ENCODE measurements at places on chromosomes 3 and 15.

DNA sequence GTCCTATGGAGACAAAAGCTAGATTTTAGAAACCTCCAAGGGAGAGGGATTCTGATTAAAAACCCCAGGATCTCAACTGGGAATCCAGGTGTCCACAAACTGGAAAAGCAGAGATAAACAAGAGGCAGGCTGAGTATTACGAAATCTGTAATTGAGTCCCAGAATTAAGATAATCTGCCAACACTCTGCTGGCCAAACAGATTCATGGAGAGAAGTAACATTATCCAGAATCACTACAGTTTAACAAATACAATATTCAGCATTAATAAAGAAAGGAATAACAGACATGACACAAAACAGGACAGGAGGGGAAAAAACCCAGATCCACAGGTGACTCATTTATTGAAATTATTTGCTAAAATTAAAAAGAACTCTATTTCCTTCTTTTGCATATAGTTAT lies 227.2 kb upstream of the NANOGP8 start:
- DNase-seq, result no peak

DNA sequence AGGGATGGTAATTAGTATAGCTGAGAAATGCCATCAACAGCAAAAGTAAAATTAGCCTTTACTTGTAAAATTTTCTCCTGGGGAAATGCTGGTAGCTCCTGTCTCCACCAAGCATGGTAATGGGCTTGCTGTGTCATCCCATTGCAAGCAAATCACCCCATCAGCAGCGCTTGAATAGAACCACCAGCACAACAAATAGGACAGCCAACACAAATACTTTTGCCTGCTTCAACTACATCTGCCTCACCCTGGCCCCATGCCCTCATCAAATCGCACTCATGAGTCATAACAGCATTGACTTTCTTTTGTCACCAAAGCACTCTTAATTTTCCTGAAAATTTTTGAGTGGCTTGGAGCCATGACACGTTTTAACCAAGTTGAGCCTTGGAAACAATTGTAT lies 52.6 kb downstream of the ERC2 start:
- no peak for DNase-seq

- no peak for DNase-seq
Measured at GRCh38 chr3:43854283-43854682, 163.5 kb downstream of the ABHD5 start.

DNA sequence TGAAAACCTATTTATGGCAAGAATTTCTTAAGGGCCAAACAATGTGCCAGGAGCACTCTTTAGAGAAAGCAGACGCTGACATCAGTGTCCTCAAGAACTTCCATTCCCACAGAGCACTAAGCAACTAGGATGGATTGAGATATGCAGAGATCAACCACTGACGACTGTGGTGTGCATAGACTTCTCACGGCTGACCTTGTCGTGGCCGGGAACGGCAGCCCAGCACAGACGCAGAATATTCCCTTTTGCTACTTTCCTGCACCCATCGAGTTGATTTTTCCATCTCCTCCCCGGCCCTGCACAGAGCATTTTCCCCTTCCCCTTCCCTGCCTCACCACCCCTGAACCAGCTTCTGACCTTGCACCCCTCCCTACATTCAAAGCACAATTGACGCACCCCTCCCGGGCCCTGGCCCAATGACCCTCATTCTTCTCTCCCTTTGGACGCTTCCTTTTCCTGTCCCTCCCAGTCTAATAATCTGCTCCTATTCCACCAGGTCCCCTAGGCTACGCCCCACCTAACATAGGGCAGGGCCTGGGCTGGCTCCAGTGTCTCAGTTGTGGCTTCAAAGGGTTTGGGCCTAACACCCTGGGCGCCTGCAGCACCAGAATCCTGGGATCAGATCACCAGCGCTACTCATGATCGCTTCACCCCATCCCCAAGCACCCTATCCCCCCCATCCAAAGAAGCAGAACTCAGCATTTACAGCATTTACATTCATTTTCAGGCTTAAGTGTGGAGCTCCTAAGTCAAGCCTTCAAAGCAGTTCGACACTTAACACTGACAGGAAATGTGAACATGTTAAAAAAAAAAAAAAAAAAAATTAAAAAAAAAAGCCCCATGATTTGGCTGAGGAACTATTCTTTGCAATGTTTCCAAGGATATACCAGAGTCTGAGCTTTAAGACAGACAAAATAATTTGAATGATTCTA lies 151.2 kb downstream of the FOXP1 start:
- DNase-seq, result no peak

- DNase-seq, result no peak
Measured at GRCh38 chr3:58742239-58742638, 75.7 kb upstream of the FAM3D start.

DNA sequence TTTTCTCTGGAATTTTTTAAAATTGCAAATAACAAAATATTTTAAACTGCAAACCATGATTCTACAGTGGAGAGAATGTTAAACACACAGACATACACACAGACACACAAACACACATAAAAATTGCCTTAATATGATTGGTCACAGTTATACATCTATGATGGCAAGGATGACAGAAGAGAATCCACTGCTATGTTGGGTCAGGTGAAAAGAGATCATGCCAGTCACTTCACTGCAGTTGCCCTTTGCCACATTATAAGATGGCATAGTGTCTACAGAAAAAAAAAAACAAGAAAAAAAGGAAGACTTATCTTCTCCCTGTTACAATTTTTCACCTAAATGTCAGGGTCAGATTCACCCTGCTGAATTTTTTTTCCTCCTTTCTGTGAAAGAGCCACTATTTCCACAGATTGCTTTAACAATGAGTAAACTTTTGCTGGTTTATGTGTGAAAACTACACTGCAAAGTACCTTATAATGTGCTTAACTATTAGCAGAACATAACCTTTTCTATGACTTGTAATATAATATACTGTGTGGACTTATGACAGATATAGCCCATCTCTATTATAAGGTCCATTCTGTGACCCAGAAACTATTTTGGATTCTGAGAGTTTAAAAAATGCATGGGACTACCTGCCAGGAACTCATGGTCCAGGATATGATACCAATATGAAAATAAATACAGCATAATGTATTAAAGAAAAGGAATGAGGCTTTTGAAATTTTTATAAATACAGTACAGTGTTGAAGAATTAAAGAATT lies 111.9 kb downstream of the RBMS3 start:
- no peak for DNase-seq

- DNase-seq, result no peak
Measured at GRCh38 chr3:139020868-139021234, at the start of gene PRR23B. TSS of gene PRR23B (minus strand) at chr3:139020926. CDS start at chr3:139020661, 265 bp downstream.

GRCh38 chr3:48180021-48180420 lies 8.2 kb downstream of the CDC25A start:
- no peak for DNase-seq

GRCh38 chr15:74807282-74807681 lies 5.4 kb upstream of the LMAN1L start:
- DNase-seq, result no peak

DNA sequence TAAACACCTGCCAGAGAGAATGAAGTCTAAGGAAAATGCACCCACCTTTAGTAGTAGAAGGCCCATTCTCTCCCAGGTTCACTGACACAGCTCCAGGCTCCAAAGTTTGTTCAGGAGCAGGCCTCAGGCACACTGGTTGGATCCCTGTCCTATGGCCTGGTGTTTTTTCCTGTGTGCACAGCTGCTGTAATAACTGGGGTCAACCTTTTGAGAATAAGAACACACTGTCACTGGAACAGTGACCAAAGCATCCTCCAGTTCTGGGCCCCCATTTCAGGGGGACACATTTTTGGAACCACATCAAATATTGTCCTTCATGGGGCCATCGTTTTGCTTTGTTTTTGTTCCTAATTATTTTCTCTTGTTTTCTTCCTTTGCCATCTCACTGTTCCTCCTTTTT lies 95.8 kb downstream of the ARNT2 start:
- no peak for DNase-seq

- no peak for DNase-seq
Measured at GRCh38 chr3:58216496-58217195, 5.9 kb upstream of the DNASE1L3 start.

GRCh38 chr3:168030577-168030976 lies 65.1 kb downstream of the GOLIM4 start:
- no peak for DNase-seq

GRCh38 chr15:90035095-90035839 lies 34.1 kb downstream of the ZNF710 start:
- no peak for DNase-seq

- no peak for DNase-seq
Measured at GRCh38 chr3:39519103-39519502, 51.6 kb downstream of the MOBP start.
